ENCODE measurements at places on chromosomes 5 and 9.
A peak's percentile ranks its signal among the peaks of the same experiment; 100 is the strongest.

- DNase-seq = peak; percentile 11
Observed at GRCh38 chr9:8558176-8558575, 758.6 kb upstream of the DMAC1 start.

GRCh38 chr5:67142816-67143215 lies 53.8 kb downstream of the CD180 start:
- DNase-seq = no peak

DNA sequence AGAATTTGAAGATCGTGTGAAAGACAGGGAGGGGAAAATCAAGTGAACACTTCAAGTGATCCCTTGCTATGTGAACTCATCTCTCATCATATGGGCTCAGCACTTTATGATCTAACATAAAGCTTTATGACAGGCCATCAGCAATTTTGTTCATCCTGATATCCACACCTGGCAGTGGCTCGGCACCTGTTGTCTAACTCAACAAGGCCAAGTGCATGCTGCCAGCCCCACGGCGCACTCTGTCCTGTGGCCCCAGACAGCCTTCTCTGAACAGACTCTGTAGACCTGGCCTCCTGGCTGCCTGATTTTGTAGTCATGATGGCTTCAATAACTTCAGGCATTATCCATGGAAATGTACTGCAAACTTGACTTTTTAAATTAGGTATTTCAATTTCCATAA lies 106.3 kb downstream of the MEF2C start:
- DNase-seq = no peak

DNA sequence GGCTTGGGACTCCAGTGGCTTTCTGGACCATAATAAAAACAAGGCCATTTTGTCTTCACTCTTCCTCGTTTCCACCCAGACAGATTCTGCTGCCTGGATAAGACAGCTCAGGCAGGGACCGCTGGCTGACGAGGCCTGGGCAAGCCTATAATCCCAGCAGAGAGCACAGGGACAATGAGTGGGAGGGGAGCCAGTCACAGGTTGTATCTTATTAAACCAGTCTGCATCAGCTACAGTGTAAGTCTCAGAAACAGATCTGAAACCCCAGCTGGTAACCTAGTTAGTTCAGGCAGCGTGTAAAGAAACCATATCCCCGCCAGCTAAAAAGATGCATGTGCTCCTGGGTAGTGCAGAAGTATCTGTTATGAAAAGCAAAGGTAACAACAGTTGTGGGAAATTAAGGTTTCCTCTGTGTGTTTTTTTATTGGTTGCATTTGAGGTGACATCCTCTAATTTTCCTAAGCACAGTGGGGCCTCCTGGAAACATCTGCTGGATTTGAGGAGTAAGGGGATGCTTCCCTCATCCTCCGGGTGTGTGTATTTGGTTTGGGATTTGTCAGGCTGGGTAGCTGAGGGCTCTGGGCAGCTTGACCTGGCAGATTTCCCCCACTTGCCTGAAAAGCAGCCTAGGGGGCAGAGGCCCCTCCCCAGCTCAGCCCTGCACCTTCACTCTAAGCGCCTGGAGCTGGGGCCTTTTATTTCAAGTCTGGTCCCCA lies 15.2 kb upstream of the TAL2 start:
- DNase-seq = no peak

DNA sequence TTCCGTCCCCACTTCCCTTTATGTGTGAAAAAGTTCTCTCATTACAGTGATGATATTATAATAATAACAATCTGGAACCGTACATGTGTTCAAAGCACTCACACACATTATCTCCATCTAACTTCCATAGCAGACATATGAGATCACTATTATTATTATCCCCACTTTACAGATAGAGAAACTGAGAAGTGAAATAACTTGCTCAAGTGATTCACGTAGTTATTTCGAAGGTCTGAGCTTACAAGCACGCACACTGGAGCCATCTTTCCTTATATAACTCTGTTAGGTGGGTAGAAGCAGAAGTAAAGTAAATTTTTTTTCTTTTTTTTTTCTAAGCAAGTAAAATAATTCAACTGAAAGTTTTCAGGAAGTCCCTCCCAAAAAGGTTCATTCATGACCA lies 62.9 kb upstream of the PTGER4 start:
- no peak for DNase-seq

DNA sequence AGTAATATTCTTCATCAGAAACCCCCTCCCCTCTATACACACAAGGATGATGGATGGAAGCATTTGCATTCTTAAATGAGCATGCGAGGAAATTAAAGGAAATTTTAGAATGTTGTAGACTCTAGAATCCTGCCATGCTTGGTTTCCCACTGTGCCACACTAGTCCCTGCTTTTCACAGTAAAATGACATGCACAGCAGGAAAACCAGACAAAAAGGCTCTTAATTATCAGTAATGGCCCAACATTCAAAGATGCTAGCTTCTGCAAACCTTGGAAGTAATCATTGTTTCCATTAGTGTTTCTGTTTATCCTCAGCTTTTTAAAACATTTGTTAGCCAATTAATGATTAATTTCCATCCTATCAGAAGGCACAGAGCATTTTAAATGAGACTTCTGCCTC lies 255.8 kb downstream of the SLCO4C1 start:
- no peak for DNase-seq

GRCh38 chr9:124754289-124754688 lies 16.8 kb downstream of the NR6A1 start:
- DNase-seq = no peak
